Chondrocyte (in vitro differentiated cells): ENCODE measurements at places on chromosomes 7 and 10.

DNA sequence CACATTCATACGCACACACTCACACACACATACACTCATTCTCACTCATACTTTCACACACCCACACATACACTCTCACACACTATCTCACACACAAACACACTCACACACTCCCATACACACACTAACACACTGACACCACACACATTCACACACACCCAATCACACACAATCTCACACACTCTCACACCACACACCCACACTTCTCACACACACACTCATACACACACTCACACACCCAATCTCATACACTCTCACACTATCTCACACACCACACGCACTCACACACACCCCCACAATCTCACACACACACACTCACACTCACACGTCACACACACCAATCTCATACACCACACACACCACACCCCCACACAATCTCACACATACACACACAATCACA is 71.0 kb downstream of the GLRX3 start:
- peak; percentile 2 for DNase-seq

GRCh38 chr7:4747013-4747412 is 28.4 kb upstream of the AP5Z1 start:
- no peak for DNase-seq

DNA sequence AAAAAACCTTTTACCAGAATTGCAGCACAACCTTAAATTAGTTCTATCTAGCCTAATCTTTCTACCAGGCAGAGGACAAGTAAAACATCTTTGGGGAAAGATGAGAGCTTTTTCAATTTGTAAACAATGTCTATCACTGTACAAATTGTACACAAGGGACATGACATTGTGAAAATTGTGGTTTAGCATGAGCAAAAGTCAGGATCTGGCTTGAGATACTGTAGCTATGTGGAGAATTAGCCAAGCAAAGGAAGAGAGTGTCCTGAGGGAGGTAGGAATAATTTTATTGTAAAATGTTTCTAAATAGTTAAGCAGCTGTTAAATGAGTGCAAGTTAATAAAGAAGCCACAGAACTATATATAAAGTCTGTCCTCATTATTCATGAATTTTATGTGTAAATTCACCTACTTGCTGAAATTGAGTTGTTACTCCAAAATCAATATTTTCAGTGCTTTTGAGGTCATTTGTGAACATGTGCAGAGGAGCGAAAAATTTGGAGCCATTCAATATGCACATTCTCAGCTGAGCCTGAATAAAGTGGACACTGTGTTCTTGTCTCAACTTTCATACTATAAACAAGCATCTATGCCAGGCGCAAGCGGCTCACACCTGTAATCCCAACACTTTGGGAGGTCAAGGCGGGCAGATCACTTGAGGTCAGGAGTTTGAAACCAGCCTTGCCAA is 42.8 kb upstream of the POM121L12 start:
- no peak for DNase-seq

DNA sequence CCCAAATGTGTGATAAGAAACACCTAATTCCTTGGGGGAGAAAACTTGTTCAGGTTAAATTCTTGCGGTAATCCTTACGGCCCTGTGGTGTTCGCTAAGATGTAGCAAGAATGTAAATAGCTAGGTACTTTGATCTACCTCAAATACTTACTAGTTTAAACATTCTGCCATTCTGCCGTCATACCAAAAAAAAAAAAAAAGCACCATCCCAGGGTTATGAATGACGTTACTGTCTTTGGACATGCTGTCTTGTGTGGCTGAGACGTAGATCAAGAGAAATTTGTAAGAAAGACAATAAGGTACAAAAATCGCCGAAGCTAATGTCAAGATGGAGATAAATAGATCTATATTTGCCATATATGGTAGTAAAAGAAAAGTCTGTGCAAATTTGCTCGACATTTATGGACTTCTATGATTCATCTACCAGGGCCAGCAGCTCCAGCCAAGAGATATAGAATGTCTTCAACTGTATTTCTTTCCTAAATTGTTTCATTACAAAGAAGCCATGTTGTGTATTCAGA is 195.6 kb downstream of the CUX1 start:
- DNase-seq: no peak

DNA sequence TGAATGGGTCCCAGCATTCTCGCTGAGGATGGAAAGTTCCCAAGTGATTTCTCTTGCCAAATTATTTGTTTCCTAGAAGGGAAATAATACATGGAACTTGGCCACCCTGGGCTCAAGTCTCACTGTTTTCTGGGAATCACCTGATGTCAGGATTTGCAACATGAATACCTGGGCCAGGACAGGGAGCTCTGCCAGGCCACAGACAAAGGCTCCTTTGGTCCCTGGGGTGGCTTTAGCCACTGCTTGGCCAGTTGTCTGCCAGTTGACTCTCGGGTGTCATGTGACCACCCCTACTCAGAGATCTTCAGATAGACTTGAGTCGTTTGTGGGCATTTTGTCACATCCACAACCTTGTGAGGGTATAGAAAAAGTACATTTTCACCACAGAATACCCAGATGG is 258.0 kb upstream of the HABP2 start:
- no peak for DNase-seq

GRCh38 chr10:43151371-43151770 is 13.1 kb downstream of the CSGALNACT2 start:
- no peak for DNase-seq

GRCh38 chr7:28530175-28530802 is 118.0 kb downstream of the CREB5 start:
- no peak for DNase-seq

GRCh38 chr10:103090911-103091310 is 102.2 kb downstream of the NT5C2 start:
- no peak for DNase-seq

DNA sequence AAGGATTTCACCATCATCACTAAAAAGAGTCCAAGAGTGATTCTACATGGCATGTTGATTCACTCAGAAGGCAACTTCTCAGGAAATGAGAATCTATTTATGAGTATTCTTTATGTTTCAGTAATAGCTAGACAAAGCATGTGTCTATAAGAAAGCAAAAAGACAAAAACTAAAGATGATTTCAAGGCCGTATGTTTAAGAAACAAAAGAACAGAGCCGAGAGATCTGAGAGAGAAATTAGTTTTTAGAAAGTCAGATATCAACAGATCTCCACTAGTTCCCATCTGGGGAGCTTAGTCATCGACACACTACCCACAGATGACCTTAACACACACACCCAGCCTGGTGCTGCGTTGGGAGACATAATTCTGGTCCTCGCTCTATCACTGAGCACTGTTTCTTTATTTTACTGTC is 21.0 kb downstream of the PIP4K2A start:
- DNase-seq: no peak

GRCh38 chr10:102090772-102091171 is 25.6 kb downstream of the HPS6 start:
- DNase-seq: no peak

DNA sequence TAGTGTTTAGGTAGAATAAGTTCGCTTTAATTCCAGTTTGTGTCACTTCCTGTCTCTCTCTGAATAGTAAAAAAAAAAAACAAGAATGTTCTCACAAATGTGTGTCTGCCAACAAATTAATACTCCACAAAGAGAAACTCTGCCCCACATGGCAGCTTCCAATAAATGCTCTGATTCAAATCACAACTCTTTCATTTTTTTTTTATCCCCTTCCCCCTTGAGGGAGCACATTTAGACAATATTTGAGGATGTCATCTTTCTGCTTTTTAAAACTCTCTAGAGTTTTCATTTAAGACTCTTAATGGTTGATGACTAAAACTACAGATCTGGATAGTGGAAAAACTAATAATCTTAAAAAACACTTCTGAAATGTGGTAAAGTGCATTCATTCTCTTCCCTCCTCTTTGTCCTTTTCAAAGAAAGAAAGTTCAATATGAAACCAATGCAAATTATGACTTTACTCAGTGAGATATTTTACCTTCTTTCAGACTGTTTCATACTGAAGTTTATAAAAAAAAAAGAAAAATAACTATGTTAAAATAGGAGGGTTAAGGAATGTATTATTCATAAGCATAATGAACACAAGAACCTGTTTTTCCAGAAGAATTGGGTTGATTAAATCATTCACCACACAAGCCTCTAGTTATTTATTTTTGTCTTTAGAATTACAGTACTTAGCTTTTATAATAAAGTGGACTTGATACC is 42.3 kb downstream of the ARID5B start:
- no peak for DNase-seq

- no peak for DNase-seq
Observed at GRCh38 chr10:112724404-112724991, 225.5 kb upstream of the TCF7L2 start.

DNA sequence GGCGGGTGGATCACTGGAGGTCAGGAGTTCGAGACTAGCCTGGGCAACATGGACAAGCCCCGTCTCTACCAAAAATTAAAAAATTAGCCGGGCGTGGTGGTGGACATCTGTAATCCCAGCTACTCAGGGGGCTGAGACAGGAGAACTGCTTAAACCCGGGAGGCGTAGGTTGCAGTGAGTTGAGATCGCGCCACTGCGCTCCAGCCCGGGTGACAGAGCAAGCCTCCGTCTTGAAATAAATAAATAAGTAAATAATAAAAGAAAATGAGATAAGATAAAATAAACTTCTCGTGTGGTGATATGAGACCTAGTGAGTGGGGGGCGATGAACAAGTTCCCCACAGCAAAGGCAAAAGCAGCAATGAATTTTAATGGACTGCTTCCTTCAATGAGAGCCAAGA is 33.6 kb upstream of the LMTK2 start:
- DNase-seq: no peak

GRCh38 chr10:3861795-3862194 is 76.8 kb upstream of the KLF6 start:
- DNase-seq: no peak
